ENCODE measurements at places on chromosomes 11 and 22. TPM values are rescaled to one million over a fixed set of nuclear protein-coding genes. Genes with fewer than 3 reads are reported as not detected.

Gene CAVIN3
- not detected for total RNA-seq

Gene RIMBP3C
- 0.28 TPM for total RNA-seq

Gene NAV2
- total RNA-seq: 73.1 TPM

GRCh38 chr22:36565686-36566085, 36.7 kb upstream of the EIF3D start:
- DNase-seq: no peak

GRCh38 chr11:74371269-74372052, 26.8 kb downstream of the PGM2L1 start:
- peak; percentile 81 for DNase-seq

DNA sequence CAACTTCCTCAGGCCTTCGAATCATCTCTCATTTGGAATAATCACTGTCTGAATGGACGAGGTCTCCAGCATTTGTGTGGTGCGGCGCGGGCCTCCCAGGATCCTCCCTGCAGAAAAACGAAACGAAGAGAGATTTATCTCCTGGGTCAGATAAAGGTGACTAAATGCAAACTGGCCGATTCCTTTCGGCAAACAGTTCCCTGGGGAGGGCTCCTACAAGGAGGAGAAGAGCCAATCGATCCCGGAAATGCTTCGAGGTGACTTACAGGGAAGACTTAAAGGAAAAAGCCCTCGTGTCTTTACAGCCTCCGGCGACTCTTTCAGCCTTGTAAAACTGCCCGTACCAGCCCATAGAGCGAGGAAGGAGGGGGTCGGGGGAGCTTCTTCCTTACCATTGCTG, 126.5 kb downstream of the MIAT start:
- DNase-seq: no peak

Gene ISX
- not detected for total RNA-seq

DNA sequence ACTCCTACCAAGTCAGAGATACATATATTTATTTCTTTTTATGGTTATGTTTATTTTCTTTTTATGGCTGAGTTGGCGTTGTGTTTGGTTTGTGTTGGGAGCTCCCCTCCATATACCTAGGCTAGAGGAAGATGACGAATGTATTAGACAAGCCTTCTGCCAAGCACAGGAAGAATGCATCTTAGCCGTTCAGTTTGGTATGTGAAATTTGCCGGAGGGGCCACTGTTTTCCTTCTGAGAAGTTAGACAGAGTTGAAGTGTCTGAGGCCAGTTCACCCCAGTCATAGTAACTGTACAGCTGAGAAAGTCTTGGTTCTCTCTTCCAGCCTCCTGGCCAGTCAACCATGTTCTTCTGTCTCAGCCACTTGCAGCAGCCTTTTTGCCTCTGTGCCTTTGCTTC, 29.8 kb downstream of the TEAD1 start:
- DNase-seq: no peak

DNA sequence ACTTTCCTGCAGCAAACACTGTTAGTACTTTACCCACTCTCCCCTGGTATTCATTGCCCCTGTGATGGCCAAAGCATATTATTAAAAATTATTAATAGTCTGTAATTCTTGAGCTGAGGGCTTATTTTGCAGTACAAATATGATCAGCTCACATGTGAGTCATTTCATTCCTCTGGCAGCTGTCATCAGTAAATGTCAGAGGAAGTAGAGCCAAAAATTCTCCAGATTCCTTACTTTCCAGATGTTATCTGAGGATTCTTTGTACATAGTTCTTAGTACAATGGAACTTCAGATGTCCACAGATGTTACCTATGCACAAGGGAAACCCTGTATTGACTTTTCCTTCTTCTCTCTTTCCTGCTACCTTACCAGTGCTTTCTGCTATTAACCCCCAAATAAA, 12.5 kb downstream of the OR5B3 start:
- peak; percentile 4 for DNase-seq

GRCh38 chr11:27653990-27654758, 46.1 kb downstream of the BDNF start:
- DNase-seq: no peak

Gene PI4KA
- total RNA-seq: 40.5 TPM

DNA sequence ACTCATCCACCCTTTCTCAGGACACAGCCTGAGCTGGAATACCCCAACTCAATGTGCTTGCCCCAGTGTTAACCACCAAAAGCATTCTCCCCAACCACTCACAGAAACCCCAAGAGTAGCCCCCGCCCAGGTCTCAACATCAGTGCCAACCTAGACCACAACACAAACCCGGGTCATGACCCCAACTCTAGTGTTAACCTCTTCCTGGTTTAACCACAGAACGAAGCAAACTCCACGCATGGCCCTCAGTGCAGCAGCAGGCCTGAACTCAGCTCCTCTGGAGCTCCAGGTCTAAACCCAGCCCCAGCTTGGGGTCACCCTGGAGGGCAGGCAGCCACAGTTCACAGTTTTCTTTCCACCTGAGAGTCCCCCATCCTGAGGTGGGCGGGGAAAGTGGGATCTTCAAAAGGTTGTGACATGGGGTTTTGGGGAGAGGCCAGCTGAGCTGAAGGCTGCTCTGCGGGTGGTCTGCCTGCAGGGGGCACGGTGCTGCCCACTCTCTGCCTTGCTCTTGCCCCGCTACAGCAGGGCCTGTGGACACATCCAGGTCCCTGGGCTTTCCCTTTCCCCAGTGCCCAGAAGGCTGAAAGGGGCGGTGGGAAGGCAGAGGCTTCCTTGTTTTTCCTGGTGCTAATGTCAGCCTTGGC, 37.9 kb downstream of the NECTIN1 start:
- no peak for DNase-seq

Gene MDK
- total RNA-seq: 122 TPM
